ENCODE measurements at places on chromosomes 2 and 18. TPM values are rescaled to one million over a fixed set of nuclear protein-coding genes. Genes with fewer than 3 reads are reported as not detected.

PDE1A gene
- 24.6 TPM for polyA plus RNA-seq

MLPH gene
- polyA plus RNA-seq = not detected

YWHAQ gene
- 772 TPM for polyA plus RNA-seq

PAIP2B gene
- 1.2 TPM for polyA plus RNA-seq

APOB gene
- polyA plus RNA-seq = not detected

Measured in Purkinje cell (primary cell).